ENCODE measurements at places on chromosomes 7 and 10.

DNA sequence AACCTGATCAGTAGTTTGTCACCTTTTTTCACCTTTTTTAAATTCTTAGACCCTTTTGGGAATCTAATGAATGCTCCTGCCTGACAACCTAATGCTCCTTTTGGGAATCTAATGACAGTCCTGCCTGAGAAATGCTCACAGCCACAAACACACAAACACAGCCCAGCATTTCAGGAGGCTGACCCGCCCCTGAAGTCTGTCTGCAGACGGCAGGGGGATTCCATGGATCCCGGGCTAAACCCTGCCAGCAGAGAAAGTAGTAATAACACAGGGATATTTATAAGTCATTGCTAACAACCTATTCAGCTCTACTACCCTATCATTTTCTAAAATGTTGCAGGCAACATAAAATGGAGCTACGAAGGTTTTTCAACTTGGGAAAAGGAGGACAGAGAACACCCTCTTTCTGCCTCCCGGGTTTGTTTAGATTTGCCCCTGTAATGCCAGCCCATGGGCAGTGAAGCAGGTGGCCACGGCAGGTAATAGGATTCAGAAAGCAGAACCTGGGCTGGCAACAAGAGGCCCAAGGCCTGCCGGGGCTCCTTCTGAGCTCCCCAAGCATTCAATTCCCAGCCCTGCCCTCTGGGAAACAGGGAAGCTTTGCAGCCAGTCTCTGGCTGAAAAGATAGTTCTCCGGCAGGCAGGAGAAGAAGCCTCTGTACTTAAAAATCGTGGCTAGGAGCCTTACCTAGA lies 65.2 kb downstream of the CREB3L2 start:
- DNase-seq, result no peak

GRCh38 chr10:124989526-124989925 lies 47.6 kb downstream of the ZRANB1 start:
- peak; percentile 23 for DNase-seq

- DNase-seq, result no peak
Observed at GRCh38 chr10:35352512-35352911, 16.2 kb downstream of the CCNY start.

GRCh38 chr10:37035853-37036252 lies 89.5 kb upstream of the ANKRD30A start:
- DNase-seq, result no peak

DNA sequence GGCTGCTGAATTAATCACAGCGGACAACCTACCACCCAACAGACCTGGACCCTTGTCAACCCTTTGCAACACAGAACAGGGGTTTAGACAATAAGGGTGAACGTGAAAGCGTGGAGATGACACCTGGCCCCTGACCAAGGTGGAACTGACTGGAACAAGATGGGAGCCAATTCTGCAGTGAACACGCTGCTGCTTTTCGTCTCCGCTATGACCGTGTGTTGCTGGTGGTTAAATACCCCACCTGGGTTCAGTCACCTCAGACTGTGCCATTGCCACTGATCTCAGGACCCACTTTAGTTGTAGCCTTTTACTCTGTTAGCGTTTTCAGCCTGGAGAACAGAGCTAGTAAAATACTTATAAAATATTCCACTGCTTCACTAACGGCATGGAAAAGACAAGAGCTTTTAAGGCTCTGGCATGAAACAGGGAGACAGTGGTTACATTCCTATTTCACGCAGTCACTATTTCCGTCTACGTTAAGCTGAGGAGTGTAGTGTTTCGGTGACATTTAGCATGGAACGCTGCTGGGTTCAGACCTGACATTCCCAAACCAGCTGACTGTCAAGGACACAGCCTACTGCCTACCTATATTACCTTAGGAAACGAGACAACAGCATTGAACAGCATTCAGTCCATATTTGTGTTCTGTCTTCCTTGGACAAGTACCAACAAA lies 119.5 kb upstream of the PRSS1 start:
- peak; percentile 13 for DNase-seq

DNA sequence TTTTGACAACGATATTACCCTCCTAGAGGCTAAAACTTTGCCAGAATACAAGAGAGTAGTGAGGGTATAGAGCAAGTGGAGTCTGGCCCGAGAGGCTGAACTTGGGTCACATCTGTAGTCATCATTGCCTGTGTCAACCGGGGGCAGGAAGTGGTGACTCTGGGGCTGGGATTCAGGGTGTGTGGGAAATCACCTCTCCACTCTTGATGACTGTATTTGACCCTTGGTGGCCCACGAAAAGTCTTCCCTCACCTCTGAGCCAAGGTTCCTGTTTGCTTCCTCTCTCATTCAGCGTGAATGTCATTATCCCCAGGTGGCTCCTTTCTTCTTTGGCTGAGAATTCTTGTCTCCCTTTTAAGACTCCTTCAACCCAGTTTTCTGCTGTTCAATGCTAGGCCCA lies 240.4 kb downstream of the ABCA13 start:
- DNase-seq, result no peak

DNA sequence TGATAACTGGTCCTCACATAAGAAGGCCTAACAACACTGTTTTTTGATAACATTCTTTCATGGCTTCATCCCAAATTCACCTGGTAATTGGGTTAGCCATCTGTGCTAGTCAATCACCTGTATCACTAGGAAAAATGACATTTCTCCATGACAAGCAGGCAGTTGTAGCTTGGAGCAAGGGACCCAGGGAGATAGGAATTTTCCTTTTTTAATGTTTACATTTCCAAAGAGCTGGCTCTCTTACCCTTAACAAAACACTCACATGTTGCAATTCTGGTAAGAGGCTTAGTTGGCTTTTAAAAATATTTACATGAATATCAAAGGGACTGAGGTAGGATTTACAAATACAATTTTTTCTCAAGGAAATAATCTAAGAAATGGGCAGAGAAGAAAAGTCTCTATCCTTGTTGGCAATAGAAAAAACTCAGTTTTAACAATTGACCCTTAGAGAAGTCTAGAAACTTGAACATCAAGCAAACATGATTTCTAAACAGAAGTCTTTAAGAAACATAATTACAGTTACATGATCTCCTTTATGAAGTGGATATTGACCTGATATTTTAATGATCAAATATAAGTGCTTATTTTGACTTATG lies 16.1 kb upstream of the AKR1C1 start:
- no peak for DNase-seq

GRCh38 chr7:71191771-71192170 lies 59.8 kb downstream of the GALNT17 start:
- DNase-seq, result no peak

DNA sequence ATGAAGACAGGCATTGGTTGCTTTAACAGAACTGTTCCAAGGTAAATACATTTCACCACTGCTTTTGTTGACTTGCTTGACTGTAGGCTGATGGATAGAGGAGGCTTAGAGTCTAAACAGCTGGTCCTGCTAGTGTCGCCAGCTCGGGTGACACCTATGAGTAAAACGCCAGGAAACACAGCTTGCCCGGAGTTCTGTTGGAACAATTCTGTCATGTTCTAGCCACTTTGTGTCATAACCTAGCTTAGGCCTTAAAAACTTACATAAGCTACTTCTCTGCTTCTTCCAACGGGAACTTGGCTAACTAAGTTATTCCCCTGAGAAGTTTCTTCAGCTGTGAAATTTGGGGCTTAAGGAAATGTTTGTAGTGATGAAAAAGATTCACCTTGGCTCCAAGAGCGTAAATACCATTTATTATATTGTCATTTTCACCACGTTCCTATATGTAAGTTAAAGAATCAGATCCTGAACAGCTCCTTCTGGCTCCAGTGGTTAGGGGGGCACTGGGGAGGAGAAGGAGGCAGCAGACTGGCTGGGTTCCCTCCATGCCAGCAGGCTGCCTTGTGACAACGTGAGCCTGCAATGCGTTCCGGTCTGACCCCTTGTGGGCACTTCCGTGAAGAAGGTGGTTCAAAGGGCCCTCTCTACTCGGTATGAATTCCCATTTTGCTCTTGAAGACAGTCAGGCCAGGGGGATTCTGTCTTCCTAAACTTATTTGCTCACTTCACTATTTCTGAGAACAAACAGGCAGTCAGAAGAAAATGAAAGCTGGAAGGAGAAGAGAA lies 253.2 kb downstream of the BMPER start:
- no peak for DNase-seq

GRCh38 chr7:4006687-4007086 lies 675.4 kb upstream of the FOXK1 start:
- no peak for DNase-seq

- DNase-seq, result no peak
Observed at GRCh38 chr10:95388539-95388938, 97.7 kb upstream of the PDLIM1 start.

GRCh38 chr10:131047501-131047900 lies 264.0 kb downstream of the TCERG1L start:
- no peak for DNase-seq

DNA sequence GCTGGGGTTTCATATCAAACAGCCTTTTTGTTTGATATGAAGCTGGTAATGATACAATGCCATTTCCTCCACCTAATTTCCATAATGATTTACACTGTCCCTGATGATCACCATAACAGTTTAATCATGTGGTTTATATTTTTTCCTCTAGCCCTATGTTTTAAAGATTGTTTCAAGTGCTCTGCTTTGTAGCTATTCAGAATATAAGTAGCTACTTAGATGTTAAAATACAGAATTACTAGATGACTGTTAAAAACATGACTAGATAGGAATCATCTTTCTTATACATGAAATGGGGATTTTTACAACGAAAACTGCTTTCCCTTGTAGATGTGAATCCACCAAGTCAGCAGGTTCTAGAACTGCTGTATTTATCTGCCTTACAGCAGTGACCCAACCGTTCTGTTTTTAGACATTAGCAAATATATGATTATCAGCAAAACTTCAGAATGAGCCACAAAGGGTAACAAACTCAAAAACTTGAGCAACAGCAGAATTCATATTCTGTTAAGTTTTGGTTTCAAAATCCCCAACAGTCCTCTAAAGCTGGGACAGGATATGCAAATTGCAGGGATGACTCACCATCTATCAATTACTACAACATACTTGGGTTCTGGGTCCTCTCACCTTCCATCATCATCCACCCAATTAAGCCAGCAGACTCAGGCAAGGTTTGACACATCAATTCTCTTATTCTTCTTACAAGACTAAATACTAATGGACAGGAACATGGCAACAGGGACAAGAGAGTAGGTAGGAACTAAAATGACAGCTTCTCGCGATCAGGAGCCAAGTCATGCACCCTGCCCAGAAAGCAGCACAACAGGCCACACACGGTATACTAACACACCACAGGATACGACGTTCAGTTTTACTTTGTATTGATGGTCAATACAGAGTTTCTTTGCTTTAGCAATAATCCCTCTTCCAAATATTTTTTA lies 83.9 kb downstream of the PIP4K2A start:
- DNase-seq, result no peak

DNA sequence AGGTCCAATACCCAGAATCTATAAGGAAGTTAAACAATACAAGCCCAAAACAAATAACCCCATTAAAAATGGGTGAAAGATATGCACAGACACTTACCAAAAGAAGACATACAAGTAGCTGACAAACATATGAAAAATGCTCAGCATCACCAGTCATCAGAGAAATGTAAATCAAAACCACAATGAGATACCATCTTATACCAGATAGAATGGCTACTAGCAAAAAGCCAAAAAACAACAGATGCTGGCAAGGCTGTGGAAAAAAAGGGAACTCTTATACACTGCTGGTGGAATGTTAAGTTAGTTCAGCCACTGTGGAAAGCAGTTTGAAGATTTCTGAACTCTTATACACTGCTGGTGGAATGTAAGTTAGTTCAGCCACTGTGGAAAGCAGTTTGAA lies 331.1 kb downstream of the KIF20B start:
- no peak for DNase-seq

DNA sequence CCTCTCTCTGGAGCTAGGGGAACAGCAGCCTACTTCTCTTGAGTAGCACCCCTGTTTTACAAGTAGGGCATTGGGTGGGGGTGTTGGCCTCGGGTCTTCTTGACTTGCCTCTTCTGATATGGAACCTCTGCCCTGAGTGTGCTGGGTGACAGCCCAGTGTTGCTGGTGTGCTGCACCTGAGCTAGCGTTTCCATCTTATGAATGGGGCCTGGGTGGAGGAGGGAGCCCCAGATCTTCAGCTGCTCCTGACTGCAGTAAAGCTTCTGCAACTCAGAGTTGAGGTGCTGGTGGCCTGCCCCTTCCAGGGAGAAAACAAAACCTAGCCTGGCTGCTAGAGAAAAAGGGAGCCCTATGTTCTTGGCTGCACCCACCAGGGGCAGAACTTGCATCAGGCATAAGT lies 202.5 kb upstream of the SHH start:
- no peak for DNase-seq

DNA sequence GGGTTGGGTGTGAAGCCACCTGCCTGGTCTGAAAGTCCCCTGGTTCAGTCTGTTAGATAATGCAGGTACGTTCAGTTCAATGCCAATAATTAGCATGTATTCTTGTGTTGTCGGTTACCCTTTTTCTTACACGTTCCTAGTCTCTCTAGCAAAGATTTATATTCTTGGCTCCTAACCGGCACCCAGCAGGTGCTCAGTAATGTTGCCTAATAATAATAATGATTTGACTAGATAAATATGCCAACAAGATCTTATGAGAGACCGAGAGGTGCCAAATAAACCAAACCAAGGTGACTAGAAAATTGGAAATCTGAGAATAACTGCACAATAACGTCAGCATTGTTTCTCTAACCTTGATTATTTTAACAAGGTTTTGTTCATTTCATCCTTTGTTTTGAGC lies 1.1 kb upstream of the SMIM30 start:
- no peak for DNase-seq

- no peak for DNase-seq
Observed at GRCh38 chr10:16449454-16449853, 12.6 kb downstream of the PTER start.

DNA sequence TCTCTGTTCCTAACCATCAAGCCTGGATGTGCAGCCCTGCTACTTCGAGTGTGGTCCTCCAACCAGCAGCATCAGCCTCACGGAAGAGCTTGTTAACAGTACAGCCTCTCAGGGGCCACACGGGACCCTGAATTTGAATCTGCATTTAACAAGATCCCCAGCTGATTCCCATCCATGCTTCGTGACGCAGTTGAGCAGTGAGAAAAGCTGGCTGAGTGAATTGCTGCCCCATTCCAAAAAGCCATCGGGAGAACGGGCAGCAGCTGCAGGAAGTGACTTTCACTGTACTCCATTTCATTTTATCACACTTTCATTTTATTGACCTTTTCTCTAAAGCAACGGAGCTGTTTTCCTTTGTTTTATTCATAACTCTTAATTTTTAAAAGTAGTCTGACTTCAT lies 22.5 kb downstream of the FAM171A1 start:
- DNase-seq, result peak; percentile 30

GRCh38 chr10:75663947-75664664 lies 232.7 kb downstream of the LRMDA start:
- peak; percentile 18 for DNase-seq

GRCh38 chr10:27663621-27664020 lies 82.0 kb downstream of the MKX start:
- DNase-seq, result no peak

- DNase-seq, result no peak
Observed at GRCh38 chr10:7407368-7408290, 3.2 kb downstream of the SFMBT2 start.

GRCh38 chr10:12724807-12725579 lies 276.5 kb downstream of the CCDC3 start:
- no peak for DNase-seq

All from dermis microvascular lymphatic vessel endothelial cell (primary cell).